ENCODE measurements at places on chromosomes 5 and 9. TPM values are rescaled to one million over a fixed set of nuclear protein-coding genes. Genes with fewer than 3 reads are reported as not detected.
A peak's percentile ranks its signal among the peaks of the same experiment; 100 is the strongest.

PDZD2 gene
- total RNA-seq: 89.1 TPM

DNA sequence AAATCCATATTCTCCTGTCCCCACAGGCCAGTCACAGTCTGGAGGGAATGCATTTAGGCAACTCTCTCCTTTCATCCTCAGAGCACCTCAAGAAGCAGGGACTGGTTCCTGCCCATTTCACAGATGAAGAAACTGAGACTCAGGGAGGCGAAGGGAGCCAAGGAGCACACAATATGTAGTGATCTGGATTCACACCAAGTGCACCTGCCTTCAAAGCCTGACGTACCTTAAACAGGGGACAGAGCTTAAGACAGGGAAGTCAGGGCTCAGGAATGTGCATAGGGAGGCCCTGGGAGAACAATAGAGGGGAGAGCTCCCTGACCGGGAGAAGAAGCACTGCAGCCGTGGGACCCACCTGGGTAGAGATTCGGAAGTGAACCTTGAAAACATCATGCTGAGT, 83.0 kb downstream of the GABBR2 start:
- no peak for DNase-seq

DNA sequence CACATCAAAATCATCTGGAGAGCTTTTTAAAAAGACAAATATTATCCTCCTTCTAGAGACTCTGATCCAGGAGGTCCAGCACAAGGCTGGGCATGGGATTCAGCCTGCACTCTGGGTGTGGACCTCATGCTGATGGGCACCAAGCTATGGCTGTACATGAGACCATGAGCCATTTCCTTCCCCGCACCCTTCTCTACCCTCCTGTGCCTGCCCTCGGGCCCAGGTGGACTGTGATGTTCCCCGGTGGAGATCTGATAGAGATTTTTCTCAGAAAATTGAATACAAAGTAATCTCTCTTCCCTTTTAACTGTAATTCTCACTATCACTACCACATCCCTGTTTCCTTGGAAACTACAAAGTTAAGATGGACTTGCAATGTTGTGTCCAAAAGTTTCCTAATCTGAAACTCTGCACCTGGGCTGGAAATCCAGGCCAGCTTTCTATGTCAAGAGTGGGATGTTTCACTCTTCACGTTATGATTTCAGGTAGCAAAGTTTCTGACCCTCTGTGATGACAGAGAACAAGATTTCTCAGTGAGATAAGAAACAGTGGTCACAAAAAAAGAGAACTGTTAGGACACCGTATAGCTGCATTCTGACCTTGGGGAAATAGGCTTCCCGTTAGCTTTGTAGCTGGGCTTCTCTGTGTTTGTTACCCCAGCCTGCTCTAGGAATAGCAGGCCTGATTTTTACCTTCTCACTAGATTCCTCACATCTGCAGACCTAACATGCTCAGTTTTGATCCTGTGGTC, 11.5 kb downstream of the SFXN1 start:
- no peak for DNase-seq

DNA sequence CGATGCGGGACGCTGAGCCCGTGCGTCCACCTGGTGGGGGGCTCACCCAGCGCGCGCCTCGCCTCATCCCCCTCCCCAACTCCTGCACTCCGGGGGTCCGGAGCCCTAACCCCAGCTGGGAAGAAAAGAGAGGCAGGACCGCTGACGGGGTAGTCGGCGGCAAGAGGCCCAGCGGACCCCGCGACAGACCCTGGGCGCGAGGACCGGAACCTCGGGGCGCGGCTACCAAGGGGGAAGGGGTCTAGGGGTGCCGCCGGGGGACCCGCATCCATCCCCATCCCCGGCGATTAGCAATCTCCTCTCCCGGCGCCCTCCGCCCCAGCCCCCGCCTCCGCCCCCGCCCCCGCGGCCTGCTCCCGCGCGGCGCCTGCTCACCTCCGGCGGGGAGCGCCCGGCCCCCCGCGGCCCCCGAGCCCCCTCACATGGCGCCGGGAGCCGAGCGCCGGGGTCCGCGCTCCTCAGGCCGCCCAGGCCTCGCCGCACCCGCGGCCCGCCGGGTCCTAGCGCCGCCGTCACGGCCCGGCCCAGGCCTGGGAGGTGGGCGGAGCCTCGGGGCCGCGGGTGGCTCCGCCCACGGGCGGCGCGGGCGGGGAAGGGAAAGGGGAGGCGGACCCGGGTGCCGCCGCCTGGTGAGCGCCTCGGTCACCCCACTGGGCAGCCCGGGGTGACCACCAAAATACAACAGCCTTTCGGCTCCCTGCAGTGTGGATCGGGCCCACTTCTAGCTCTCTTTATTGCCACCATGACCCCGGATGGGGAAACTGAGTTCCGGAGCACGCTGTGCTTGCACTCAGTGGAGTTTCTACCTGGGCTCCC, at the start of gene ST6GALNAC6:
Gene ST6GALNAC6 (minus strand): TSS at position 476 of the 816 bp plus-strand sequence. CDS start 1,622 bp downstream, outside the sequence.
- DNase-seq: peak; percentile 75

F2RL1 gene
- total RNA-seq: 0.68 TPM

DNA sequence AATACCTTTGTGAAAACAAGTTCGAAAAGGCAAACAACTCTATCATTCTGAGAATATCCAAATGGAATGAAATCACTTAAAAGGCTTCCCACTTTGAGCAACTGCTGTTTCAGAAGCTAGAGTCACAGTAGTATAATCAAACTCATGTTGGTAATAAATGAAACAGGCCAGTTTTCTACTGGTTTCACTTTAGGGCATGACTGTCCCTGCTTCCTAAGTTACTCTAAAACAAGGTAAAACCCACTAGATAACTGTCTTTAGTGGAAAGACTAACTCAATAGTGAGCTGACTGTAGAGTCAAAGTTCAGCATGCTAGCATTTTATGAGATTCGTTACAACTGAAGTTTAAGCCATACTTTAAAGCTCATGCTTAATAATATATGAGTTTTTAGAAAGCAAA, 6.0 kb downstream of the CDC26 start:
- DNase-seq: no peak

GRCh38 chr9:99579964-99580363, 241.7 kb upstream of the NR4A3 start:
- DNase-seq: no peak

DNA sequence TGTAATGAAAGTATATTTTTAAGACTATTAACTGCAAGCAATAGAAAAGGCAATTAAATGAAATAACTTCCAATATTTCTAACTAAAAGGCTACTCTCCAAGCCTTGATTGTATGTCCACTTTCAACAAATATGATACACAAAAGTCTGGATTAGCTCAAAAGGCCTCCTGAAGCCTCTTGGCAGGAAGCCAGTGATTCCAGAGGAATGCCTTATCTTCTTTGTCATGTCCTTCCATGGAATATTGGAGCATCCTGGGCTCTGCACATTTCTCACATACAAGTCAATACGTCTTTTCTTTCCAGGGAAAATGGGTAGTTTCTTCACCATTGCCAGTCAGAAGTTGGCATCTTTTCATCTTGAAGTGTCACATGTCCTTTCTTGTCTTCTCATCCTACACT, 357.8 kb downstream of the KDM4C start:
- no peak for DNase-seq

GRCh38 chr9:34457266-34458012, 931 bp downstream of the FAM219A start:
- DNase-seq: peak; percentile 82

SLCO6A1 gene
- 30.1 TPM for total RNA-seq

IL13 gene
- 17.3 TPM for total RNA-seq

- DNase-seq: no peak
Measured at GRCh38 chr5:9468060-9468388, 77.9 kb downstream of the SEMA5A start.

ANKH gene
- total RNA-seq: 16.2 TPM

GRIA1 gene
- total RNA-seq: 0.93 TPM

ROPN1L gene
- 333 TPM for total RNA-seq

S1PR3 gene
- total RNA-seq: 7.2 TPM

- no peak for DNase-seq
Measured at GRCh38 chr5:586751-587285, 25.3 kb upstream of the CEP72 start.

- no peak for DNase-seq
Measured at GRCh38 chr9:36924757-36925432, 109.2 kb downstream of the PAX5 start.

SLC1A1 gene
- 0.63 TPM for total RNA-seq

TGFBI gene
- total RNA-seq: 15.4 TPM

GRCh38 chr5:113295111-113295539, 139.7 kb downstream of the TSSK1B start:
- DNase-seq: no peak

- no peak for DNase-seq
Measured at GRCh38 chr5:4189317-4189716, 593.7 kb downstream of the IRX1 start.

DNA sequence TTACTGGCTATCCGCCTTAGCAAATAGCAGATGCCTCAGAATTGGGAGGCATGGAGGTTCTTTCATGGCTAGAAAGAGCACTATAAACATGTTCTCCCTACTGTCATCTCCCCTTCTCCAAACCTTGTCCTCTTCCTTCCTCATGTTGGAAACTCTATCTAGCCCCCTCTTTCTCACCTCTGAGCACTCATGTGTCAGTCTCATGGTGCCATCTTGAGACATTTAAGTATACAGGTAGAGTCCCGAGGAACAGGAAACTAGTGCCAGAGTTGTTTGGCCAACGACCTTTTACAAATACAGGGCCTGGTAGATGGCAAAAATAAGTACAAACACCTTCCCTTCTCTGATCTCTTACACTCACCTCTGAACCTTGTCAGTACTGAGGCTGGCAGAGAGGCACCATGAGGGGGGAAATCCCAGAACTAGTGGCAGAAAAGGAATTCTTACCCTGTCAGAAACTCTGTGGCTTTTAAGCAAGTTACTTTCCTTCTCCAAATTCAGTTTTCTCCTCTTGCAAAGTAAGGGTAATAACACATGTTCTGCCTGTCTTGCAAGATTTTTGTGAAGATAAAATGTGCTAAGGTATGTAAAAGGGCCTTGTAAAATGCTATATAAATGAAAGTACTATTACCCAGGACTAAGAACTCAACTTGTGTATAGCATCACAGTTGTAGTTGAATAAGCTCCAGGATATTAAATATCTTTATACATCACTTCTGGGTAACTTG, 94.1 kb upstream of the SNX2 start:
- DNase-seq: no peak

GRCh38 chr9:29750062-29750461, 2176.8 kb upstream of the C9orf72 start:
- DNase-seq: no peak

DNA sequence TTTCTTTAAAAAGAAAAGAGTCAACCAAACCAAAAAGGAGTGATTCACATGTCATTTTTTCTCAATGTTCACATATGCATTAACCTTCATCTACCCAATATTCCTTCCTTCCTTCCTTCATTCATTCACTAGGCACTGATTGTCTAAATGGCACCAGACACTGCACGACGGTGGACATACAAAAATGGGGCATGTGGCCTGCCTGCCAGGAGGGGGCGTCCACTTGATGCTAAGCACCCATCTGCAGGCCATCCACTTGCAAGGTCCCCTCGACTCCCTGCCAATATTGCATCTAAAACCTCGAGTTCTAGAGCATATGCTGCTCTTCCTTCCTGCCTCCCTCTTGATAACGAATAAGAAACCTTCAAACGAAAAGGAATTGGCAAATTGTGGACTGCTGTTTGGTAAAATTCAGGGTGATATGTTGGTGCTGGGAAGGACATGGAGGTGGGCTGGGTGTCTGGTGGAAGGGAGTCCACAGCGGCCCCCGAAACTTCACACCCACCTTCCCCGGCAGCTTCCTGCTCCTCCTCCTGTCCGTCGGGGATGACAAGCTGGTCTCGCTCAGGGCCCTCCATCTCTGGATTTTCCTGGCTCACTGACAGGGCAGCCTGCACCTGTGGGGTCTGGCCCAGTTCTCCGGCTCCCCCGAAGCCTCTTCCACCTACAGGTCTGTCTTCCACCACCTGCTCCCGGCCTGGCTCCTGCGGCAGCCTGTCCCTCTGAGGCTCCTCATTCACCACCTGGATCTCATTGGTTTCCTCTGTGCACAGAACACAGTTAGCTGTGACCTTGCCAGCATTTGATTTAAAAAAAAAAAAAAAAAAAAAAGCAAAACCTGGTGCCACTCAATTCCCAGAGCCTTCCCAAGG, 64.3 kb downstream of the GOLM1 start:
- DNase-seq: no peak

- DNase-seq: peak; percentile 74
Measured at GRCh38 chr9:534886-535285, 306.6 kb upstream of the DMRT1 start.

DNA sequence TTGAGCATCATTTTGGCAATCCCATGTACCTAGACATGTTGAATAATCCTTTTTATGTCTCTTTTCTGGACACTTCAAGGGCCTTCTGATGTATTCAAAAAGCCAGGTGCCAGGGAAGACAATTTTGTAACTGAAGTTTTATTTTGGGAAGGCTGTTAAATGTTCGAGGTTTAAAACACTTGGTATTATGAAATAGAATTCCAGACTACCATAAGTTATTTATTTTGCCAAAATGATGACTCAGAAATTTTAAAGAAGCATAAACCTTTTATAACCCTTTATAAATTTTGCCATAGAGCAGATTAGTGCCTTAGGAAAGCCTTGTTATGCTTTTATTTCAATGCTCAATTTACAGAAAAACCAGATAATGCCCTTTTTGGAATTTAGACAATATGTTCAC, 30.3 kb upstream of the UHRF2 start:
- DNase-seq: no peak

DNA sequence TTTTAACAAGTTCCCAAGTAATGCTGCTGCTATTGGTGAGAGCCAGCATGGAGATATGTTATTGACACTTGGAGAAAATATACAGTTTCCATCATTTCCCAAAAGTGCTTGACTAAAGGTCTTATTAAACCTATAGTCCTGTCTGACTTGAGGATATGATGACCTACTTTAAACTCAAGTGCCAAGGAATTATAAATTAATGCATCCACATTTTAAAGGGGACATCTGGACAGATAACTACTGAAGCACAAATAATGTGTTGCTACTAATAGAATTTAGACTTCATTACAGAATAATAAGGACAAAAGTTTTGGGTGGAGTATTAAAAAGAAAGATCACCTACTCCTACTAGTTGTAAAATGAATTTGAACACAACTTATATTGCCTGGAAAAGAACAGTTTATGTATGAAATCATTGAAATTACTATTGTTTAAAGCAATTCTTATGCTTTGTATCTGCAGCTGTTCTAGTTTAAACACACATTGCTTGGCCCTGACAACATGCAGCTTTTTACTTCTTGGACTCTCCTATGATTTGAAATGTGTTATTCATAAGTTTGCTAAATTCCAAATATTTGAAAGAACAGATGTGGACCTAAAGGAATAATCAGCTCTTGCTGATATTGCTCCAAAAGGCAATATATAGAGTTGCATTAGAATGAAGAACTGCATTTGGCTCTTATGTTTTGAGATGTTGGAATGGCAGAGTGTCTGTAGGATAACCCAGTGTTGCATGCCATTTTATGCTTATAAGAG, 73.4 kb downstream of the SGCD start:
- no peak for DNase-seq

C5 gene
- total RNA-seq: 8.0 TPM

LCN15 gene
- total RNA-seq: 0.68 TPM

GRCh38 chr9:24118190-24118589, 292.1 kb upstream of the ELAVL2 start:
- no peak for DNase-seq

INSL6 gene
- total RNA-seq: 32.8 TPM

DNA sequence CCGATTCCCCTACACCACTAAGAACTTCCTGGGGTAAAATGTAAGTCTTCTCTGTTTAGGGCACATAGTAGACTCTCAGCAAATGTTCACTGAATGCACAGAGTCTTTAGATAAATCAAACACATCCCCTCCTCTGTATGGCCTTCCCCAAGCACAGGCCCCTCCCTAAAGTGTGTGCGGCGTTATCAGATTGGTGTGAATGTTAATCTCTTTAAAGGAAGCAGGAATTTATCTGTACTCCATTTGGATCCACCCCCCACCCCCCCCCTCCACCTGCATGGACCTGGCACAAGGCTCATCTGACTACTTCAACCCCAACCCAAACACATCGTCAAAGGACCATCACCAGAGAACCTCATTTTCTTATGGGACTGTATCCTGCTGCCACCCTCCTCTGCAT, 6.3 kb downstream of the PCDH1 start:
- DNase-seq: no peak
